Activated T-helper 2 cell treated with anti-CD3 and anti-CD28 coated beads, Interferon-gamma antibody, Interleukin-2, Interleukin-4, amounts not matched to agents 10 μg/mL and 5 μg/mL and 100 μg/mL, durations not matched to agents 14 hours and 24 hours and 36 hours (primary cell): ENCODE measurements at places on chromosomes 12 and 14. TPM values are rescaled to one million over a fixed set of nuclear protein-coding genes. Genes with fewer than 3 reads are reported as not detected.

DNA sequence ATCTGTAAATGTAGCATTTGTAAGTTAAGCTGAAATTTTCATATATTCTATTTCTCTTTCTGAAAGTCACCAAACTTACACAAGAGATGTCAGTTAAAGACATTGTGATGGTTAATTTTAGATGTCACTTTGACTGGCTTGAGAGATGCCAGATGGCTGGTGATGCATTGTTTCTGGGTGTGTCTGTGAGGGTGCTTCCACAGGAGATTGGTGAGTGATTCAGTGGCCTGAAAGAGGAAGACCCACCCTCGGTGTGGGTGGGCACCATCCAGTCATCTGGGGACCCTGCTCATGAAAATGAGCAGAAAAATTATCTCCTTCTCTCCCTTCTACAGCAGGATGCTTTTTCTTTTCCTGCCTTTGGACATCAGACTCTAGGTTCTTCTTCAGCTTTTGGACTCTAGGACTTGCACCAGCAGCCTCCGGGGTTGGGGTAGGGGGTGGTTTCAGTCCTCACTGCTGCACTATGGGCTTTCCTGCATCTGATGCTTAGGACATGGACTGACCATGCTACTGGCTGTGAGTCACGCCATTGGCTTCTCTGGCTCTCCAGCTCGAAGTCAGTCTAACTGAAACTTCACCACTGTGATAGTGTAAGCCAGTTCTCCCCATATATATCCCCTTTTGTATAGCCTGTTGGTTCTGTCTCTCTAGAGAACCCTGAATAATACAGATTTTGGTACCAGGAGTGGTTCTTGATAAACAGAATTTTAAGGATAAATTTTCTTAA is 20.9 kb downstream of the PDE6H start:
- no peak for DNase-seq
- no peaks in the 10 kb centered on the region for H3K36me3 ChIP-seq
- H3K4me3 ChIP-seq = no peak overlapping the region
- no peak overlapping the region for H3K27ac ChIP-seq
- peaks cover 12% of the 10 kb centered on the region for H3K27me3 ChIP-seq

- peak overlapping the region; percentile 80 for H3K4me3 ChIP-seq
- no peaks in the 10 kb centered on the region for H3K27me3 ChIP-seq
- peaks cover 48% of the 10 kb centered on the region for H3K4me1 ChIP-seq
Observed at GRCh38 chr12:6936636-6937480, 6.8 kb upstream of the RNU7-1 start.

DNA sequence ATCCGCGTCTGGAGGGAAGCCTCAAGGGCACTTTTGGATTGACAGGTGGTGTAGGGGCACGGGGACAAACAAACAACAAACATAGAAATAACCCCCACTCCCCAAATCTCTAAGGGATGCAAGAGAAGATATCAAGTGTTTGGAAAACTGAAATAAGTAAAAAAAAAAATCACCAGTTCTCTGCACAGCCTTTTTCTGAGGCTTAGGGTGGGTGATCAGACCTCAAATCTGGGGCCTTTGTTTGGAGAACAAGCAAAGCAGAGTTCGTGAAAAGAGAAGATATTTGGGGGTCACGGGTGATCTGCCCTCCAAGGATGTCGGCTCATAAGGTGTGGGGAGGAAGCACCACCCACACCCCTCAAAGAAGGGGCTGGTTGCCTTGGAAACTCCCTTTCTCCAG is 10.7 kb downstream of the TBX5 start:
- peaks cover 74% of the 10 kb centered on the region for H3K27me3 ChIP-seq
- no peaks in the 10 kb centered on the region for H3K36me3 ChIP-seq
- H3K4me3 ChIP-seq = no peak overlapping the region
- H3K27ac ChIP-seq = no peak overlapping the region

Gene SMIM41
- total RNA-seq = 0.14 and 0.16 TPM in 2 replicates

Gene NPFF
- total RNA-seq = not detected in 2 replicates
